ENCODE measurements at places on chromosomes 13 and 19. TPM values are rescaled to one million over a fixed set of nuclear protein-coding genes. Genes with fewer than 3 reads are reported as not detected.

DNA sequence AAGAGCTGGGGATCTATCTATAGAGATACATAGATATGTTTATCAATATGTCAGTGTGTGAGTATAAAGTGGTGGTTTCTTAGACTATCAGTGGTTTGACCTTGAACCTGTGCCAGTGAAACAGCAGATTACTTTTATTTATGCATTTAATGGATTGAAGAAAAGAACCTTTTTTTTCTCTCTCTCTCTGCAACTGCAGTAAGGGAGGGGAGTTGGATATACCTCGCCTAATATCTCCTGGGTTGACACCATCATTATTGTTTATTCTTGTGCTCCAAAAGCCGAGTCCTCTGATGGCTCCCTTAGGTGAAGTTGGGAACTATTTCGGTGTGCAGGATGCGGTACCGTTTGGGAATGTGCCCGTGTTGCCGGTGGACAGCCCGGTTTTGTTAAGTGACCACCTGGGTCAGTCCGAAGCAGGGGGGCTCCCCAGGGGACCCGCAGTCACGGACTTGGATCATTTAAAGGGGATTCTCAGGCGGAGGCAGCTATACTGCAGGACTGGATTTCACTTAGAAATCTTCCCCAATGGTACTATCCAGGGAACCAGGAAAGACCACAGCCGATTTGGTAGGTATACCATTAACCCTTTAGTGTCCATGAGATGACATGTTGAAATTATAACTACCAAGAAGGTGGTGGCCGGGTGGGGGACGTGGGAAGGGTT, 880 bp downstream of the FGF9 start:
- H3K36me3 ChIP-seq: no peaks in the 10 kb centered on the region
- peaks cover 9% of the 10 kb centered on the region for H3K4me1 ChIP-seq
- H3K4me3 ChIP-seq: peak overlapping the region; percentile 42
- no peaks in the 10 kb centered on the region for H3K27me3 ChIP-seq

- H3K27me3 ChIP-seq: no peaks in the 10 kb centered on the region
- no peaks in the 10 kb centered on the region for H3K36me3 ChIP-seq
- no peak within 1 kb of the TSS for H3K27ac ChIP-seq
- H3K4me1 ChIP-seq: no peaks in the 10 kb centered on the region
- H3K4me3 ChIP-seq: peak within 1 kb of the TSS; percentile 36
These were observed at the start of gene LRRC4B for GRCh38 chr19:50567882-50568727. Gene LRRC4B (minus strand): TSS chr19:50568435. CDS start chr19:50548838, 19,597 bp downstream.

DNA sequence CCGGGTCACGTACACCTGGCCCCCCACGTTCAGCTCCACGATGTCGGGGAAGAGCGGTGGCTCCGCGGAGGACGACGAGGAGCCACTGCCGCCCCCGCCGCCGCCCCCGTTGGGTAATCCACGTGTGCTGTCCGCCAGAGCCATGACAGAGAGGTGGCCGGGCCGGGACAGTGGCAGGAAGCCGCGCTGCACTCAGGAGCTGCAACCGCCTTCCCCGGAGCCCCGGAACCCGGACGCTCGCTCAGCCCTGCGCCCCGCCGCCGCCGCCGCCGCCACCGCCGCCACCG, 257 bp downstream of the KCTD12 start:
- H3K36me3 ChIP-seq: no peaks in the 10 kb centered on the region
- peaks cover 1% of the 10 kb centered on the region for H3K4me1 ChIP-seq
- peak overlapping the region; percentile 73 for H3K27ac ChIP-seq

The BICRA gene
- total RNA-seq: 5.2 TPM

- no peak overlapping the region for H3K4me3 ChIP-seq
- no peaks in the 10 kb centered on the region for H3K27me3 ChIP-seq
- H3K36me3 ChIP-seq: no peaks in the 10 kb centered on the region
- peaks cover 5% of the 10 kb centered on the region for H3K4me1 ChIP-seq
These were observed 97.0 kb upstream of the GPR183 start for GRCh38 chr13:99404005-99404755.

DNA sequence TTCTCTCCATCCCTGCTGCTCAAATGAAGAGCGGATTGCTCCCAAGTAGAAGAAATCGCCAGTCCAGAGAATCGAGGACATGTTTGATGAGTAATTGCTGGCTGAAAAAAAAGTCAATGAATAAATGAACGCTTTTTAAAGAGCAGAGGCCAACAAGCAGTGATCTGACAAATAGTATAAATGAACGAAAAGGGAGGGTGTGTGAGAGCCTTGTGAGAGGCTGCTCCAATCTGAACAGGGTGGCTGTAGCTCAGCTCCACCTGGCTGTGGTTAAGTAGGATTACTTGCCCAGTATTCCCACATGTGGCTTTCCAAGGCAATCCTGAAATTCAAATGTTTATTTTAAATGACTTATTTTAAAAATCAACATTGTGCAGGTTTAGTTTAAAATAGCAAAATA, 117.1 kb downstream of the TSHZ3 start:
- no peak overlapping the region for H3K4me3 ChIP-seq
- no peak overlapping the region for H3K27ac ChIP-seq
- DNase-seq: no peak
- no peaks in the 10 kb centered on the region for H3K36me3 ChIP-seq
- no peaks in the 10 kb centered on the region for H3K4me1 ChIP-seq

GRCh38 chr19:17688853-17689595, 870 bp upstream of the UNC13A start:
- H3K36me3 ChIP-seq: no peaks in the 10 kb centered on the region
- H3K4me3 ChIP-seq: no peak overlapping the region
- H3K27me3 ChIP-seq: peaks cover 8% of the 10 kb centered on the region

The SIRT2 gene
- total RNA-seq: 51.7 TPM

DNA sequence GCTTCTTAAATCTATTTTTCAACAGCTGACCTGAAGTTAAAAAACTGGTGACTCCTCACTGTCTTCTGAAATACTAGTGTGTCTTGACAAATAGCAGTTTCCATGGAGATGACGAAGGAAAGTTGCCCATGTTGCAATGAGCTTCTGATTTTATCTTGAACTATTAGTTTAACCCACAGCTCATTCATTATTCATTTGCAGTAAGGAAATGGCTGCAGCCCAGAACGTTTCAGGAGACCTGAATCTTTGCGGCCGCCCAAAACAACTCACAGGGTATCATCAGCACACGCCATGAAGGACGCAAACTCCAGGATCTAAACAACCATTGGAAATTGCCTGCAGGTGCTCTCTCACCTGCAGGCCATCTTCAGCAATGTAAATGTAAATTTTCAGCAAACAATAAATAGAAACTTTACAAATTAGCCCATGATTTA, 142.5 kb downstream of the DCLK1 start:
- no peaks in the 10 kb centered on the region for H3K27me3 ChIP-seq
- peaks cover 3% of the 10 kb centered on the region for H3K4me1 ChIP-seq
- no peak overlapping the region for H3K27ac ChIP-seq
- no peak overlapping the region for H3K4me3 ChIP-seq

DNA sequence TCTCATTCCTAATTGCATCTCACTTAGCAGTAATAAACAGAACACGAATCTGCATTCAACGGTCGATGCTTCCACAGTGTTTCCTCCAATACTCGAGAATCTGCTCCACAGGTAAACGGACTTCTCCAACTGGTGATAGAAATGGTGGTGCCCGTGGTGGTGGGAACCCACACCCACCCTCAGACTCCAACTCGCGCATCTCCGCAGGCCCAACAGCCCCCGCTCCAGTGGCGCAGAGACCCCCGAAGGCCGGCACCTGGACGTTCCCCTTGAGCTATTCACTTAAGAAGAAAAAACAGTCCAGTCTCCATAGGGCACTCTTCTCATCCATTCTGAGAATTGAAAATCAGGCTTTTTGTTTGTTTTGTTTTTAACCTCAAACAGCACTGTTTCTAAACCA, 13.8 kb upstream of the RASA3 start:
- H3K36me3 ChIP-seq: no peaks in the 10 kb centered on the region
- no peaks in the 10 kb centered on the region for H3K27me3 ChIP-seq
- H3K4me1 ChIP-seq: no peaks in the 10 kb centered on the region
- no peak overlapping the region for H3K4me3 ChIP-seq
- no peak overlapping the region for H3K27ac ChIP-seq
- DNase-seq: no peak
